Stromal cell of bone marrow (primary cell): ENCODE measurements at places on chromosomes 7 and 10.
A peak's percentile ranks its signal among the peaks of the same experiment; 100 is the strongest.

DNA sequence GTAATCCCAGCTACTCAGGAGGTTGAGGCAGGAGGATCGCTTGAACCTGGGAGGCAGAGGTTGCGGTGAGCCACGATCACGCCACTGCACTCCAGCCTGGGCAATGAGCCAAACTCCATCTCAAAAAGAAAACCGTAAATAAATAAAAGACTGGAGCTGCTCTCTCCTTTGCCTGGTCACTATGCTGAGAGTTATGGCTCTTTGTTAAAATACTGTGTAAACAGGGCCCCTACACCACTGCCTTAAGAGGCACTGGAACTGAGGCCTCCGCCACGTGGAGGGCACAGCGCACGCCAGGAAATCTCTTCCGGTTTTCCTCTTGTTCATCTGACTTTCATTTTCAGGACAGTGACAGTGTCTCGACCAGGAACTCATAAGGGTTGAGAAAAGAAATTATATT, 123.3 kb downstream of the PAXIP1 start:
- DNase-seq, result no peak

- peak; percentile 18 for DNase-seq
These were observed 127.6 kb upstream of the SLC26A5 start for GRCh38 chr7:103573479-103574058.

- no peak for DNase-seq
These were observed 74.9 kb downstream of the TES start for GRCh38 chr7:116285252-116285651.

GRCh38 chr7:135467207-135467711, 42.6 kb downstream of the CNOT4 start:
- no peak for DNase-seq

- no peak for DNase-seq
These were observed 19.2 kb upstream of the PLEKHS1 start for GRCh38 chr10:113732160-113732881.

DNA sequence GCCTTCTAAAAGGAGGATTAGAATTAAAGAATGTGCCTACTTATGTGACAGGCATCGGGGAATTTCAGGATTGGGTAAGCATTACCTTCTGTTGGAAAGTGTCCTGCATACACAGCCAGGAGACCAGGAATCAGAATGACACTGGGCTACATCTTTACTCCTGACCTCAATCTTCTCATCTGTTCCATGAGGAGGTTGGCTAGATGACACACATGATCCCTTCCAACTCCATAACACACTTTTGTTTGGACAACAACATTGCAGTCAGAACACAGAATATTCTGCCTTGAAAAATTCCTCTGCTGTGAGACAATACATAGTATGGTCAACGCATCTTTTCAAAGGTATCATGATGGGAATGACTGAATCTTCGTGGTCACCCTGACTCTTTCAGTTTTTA, 1281.2 kb upstream of the SORCS1 start:
- DNase-seq, result no peak

- no peak for DNase-seq
These were observed 137.5 kb upstream of the WDR11 start for GRCh38 chr10:120713573-120714205.

DNA sequence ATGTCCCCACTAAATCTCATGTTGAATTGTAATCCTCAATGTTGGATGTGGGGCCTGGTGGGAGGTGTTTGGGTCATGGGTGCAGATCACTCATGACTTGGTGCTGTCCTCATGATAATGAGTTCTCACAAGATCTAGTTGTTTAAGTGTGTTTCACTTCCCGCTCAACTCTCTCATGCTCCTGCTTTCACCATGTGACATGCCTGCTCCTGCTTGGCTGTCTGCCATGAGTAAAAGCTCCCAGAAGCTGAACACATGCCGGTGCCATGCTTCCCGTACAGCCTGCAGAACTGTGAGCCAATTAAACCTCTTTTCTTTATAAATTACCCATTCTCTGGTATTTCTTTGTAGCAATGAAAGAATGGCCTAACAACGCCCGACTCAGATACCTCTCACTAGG, 6.2 kb upstream of the PSTK start:
- no peak for DNase-seq

DNA sequence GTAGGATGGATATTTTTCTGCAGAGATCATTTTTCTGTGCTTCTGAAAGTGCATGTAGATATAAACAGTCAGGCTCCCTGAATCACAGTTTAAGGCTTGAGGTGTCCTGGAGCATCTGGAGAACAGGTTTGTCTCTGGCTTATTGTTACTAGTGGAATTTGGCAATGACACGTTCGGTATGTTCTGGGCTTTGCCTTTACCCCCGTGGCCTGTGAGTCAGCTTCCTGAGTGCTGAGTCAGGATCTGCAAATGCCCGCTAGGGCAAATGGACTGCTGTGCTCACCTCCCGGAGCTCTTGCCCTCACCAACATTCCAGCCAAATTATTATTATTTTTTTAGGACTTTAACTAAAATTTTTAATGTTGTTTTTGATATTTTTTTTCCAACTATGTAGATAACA, 192.5 kb upstream of the PRSS1 start:
- DNase-seq, result peak; percentile 81
